ENCODE measurements at places on chromosomes 11 and 22.
A peak's percentile ranks its signal among the peaks of the same experiment; 100 is the strongest.

- DNase-seq, result no peak
Observed at GRCh38 chr22:49213731-49214352, 613.8 kb downstream of the BRD1 start.

DNA sequence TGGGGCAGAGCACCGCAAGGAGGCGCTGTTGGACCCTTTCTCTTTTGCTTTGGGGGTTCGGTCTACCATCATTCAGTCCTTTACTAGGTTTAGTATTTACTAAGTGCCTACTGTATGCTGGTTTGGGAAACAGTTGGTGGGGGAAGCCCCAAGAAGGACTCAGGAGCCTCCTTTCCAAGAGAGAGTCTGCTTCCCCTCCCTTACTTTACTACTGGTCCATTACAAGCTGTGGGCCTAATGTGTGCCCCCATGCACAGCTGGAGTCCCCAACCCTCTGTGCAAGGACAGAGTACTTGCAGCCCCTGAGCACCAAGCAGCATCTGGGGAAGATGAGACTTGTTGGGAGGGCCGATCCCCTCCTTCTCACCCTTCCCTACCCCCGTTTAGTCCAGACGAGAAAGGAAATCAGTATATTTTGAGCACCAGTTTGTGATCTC, 876 bp upstream of the UBE2L6 start:
- peak; percentile 81 for DNase-seq

- DNase-seq, result no peak
Observed at GRCh38 chr22:43205748-43206508, 19.0 kb upstream of the TTLL12 start.

- DNase-seq, result no peak
Observed at GRCh38 chr11:8232849-8233606, 30.6 kb downstream of the LMO1 start.
